Posterior vena cava (tissue), 2 donors: ENCODE measurements at places on chromosomes 4 and X. TPM values are rescaled to one million over a fixed set of nuclear protein-coding genes. Genes with fewer than 3 reads are reported as not detected.

PDE5A gene
- 80.4 TPM for total RNA-seq

KIT gene
- total RNA-seq, result 9.5 TPM

IL13RA2 gene
- total RNA-seq, result not detected

CSAG1 gene
- not detected for total RNA-seq

AMTN gene
- not detected for total RNA-seq

PDE6B gene
- total RNA-seq, result 3.7 TPM

MXRA5 gene
- 6.3 TPM for total RNA-seq

TMEM154 gene
- 4.0 TPM for total RNA-seq

PAGE1 gene
- not detected for total RNA-seq

CTAG1B gene
- not detected for total RNA-seq

LUZP4 gene
- total RNA-seq, result not detected

CCDC120 gene
- total RNA-seq, result 3.0 TPM

GPR34 gene
- 35.4 TPM for total RNA-seq
